Endodermal cell (in vitro differentiated cells): ENCODE measurements at places on chromosomes 3 and 15. TPM values are rescaled to one million over a fixed set of nuclear protein-coding genes. Genes with fewer than 3 reads are reported as not detected.

GRCh38 chr3:197874653-197875052, 75.3 kb upstream of the RPL35A start:
- DNase-seq: no peak

DNA sequence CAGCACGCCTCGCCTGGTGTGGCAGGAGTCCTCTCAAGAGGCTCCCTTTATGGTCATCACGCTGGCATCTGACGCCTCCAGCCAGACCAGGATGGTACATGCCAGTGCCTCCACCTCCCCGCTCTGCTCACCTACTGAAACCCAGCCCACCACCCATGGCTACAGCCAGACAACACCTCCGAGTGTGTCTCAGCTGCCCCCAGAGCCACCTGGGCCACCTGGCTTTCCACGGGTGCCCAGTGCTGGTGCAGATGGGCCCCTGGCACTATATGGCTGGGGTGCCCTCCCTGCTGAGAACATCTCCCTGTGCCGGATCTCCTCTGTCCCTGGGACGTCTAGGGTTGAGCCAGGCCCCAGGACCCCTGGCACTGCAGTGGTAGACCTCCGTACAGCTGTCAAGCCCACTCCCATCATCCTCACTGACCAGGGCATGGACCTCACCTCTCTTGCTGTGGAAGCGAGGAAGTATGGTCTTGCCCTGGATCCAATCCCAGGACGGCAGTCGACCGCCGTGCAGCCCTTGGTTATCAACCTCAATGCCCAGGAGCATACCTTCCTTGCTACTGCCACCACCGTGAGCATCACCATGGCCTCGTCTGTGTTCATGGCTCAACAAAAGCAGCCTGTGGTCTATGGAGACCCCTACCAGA, 19.9 kb upstream of the APEH start:
- DNase-seq: no peak

GRCh38 chr3:46367811-46368210, 2.9 kb upstream of the CCR5 start:
- no peak for DNase-seq

DNA sequence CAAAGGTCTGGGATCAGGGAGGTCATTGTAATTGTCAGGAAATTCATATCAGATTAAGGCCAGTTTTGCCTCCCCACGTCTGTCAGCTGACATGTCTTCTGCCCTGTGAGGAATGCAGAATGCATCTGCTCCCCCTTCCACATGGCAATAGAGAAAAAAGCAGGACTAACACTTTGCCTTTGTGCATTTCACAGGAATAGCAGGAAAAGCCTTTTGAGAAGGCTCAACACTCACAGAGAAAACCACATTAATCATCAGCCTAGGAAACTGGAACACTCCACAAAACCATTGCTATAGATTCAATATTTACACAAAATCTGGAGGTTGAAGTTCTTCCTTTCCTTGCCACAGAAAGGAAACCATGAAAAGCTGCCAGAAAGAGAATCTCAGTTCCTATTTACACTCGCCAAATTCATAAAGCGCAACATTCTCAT, 165.2 kb upstream of the HES1 start:
- no peak for DNase-seq

DNA sequence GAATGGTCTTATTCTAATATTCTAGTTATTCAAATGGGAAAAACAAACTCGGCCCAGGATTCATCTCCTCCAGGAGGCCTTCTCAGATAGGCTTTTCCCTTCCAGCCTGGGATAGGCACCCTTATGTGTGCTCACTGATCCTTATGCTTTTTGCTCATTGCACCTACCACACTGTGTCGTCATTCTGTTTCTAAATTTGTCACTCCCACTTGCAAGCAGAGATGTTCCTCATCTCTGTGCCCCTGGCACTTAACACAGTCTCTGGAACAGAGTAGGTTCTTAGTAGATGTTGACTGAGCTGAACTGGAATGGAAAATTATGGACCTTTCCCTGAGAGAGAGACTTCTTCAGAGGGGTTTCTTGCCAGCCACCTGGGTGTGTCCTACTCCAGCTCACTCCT, 18.7 kb upstream of the SPG11 start:
- no peak for DNase-seq

FBXL2 gene
- total RNA-seq: 15.3 to 18.2 TPM (median 15.6 TPM) in 3 replicates

LEO1 gene
- 25.3 to 26.5 TPM (median 26.3 TPM) in 3 replicates for total RNA-seq

FBXW12 gene
- 0.55 to 1.4 TPM (median 0.63 TPM) in 3 replicates for total RNA-seq

DNA sequence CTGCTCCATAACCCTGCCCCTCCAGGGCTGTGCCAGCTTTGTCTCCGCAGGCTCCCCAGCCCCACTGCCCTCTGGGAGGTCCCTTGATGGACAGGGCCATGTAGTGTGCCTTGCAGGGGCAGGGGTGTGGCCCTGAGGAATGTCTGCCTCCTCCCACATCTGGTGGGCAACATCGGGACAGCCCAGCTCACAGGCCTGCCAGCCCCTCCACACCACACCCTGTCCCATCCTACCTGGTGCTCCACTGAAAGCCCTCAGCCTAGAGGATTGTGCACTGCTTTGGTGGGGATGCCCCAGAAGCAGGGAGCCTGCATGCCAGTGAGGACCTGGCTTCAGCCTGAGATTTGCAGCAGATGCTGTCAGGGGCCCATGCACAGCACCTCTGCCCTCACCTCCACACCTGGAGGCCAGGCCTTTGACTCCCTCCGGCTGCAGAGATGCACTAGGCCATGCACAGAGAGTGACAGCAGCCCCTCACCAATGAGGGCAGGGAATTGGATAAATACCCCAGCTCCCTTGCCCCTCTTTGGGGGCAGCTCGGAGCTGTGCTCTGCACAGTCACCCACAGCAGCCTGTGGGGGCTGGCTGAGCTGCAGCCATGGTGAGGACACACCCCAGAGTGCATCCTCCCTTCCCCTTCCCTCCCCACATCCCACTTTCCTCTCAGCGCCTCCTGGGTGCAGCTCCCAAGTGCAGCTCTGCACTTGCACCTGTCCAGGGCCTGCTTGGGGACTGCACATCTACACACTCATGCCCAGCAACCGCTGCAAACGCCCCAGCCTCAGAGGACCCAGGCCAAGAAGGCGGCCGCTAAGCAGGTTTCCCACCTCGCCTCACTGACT, 2.7 kb downstream of the C3orf22 start:
- DNase-seq: peak; percentile 49

PLSCR1 gene
- 236 to 288 TPM (median 250 TPM) in 3 replicates for total RNA-seq

GRCh38 chr3:168162172-168162571, 66.4 kb upstream of the GOLIM4 start:
- no peak for DNase-seq

NANOGP8 gene
- total RNA-seq: 1.5 to 12.3 TPM (median 2.1 TPM) in 3 replicates

GRCh38 chr3:159751752-159752151, 236.9 kb upstream of the IL12A start:
- DNase-seq: no peak

CACNA2D3 gene
- total RNA-seq: 0.97 and 1.6 TPM in 2 replicates

GRCh38 chr15:27201425-27201824, 230.4 kb downstream of the GABRG3 start:
- DNase-seq: no peak

DNA sequence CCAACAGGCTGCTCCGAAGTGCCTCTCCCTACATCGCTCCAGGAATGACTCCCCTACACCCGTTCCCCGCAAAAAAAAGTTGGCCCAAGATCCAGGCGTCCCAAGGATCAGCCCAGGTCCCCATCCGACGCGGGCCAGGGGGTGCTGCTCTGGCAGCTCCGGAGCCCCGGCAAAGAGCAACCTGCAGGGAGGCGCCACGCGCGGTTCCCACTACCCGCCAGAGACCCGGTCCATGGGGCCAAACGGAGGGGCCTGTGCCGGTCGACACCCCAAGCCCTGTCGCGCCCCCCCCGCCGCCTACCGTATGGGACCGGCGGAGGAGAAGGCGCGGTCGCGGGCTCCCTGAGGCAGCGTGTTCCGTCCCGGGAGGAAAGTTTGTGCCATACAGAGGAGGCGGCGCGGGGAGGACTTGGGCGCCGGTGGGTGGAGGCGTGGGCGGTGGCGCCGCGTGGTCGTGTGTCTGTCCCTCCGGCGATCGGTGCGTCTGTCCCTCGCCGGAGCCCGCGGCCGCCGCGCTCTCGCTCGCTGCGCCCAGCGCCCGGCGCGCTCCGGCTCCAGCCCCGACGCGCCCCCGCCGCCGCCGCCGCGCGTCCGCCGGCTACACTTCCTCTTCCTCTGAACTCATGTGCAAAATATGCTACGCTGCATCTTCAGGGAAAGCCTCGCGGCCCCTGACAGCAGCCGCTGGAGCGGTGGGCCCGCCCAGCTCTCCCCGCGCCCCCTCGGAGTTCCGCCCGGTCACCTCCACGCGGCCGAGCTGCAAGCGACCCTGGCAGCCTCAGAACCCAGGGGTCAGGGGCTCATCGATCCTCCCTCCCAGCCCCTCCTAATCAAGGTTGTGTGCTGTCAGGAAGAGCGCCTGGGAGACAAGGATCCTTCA, at the start of gene RFTN1:
Gene RFTN1 (minus strand): TSS at position 559 of the 880 bp plus-strand sequence. CDS start 19,830 bp downstream, outside the sequence.
- peak; percentile 77 for DNase-seq

DNA sequence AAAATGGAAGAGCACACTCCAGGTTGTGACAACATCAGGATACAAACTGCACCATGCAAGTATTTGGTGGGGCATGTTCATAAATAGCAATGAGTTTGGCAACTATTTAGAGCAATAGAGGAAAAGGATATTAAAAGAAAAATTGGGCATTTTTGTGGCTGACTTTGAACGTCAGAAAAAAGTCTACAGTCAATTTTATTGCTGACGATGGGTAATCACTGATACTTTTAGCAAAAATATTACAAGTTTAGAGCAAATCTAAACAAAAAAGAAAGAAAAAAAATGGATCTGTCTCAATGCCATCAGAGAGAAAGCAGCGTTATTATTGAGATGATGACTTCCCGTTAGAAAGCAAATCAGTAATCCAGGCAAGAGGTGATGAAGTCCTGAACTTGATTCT, 65.2 kb downstream of the CGGBP1 start:
- DNase-seq: no peak

DNA sequence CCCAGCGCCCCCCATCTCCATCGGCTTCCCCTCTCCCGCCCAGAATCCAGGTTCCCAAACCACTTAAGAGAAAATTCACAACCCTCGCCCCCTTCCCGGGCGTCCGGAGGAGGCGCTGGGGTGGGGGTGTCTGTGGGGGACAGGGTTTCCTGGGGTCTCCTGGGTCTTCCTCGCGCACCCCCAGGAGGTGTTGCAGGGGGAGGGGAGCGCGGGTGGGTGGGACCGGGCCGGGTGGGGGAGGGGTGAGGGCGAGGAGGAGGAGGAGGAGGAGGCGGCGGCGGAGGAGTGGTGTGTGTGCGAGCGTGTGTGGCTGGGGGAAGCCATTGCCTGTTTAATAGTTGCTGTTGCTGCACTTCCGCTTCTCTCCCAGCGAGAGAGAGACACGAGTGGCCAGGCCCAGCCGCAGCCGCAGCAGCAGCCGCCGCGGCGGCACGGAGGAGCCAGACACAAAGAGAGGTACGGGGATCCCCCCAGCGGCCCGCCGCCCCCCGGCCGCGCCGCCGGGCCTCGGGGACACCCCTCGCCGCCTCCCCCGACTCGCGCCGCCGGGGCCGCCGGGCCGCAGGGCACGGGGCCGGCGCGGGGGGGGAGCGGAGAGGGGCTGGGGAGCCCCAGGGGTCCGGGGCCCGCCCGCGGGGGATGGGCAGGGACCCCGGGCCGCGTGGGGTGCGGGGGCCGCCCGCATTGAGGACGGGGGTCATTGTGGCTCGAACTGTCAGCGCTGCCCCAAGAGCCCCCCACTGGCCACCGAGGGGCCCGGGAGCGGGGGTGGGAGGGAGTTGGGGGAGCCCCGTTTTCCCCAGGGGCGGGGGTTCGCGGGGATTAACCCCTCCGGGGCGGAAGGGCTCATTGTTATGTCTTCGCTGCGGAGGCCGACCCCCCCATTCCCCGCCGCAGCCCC, at the start of gene UBE2E1:
Gene UBE2E1 (plus strand): TSS at position 323 of the 901 bp plus-strand sequence. CDS start 1,315 bp downstream, outside the sequence.
- DNase-seq: peak; percentile 86

MASP1 gene
- 0.09 to 2.1 TPM (median 0.88 TPM) in 3 replicates for total RNA-seq

GRCh38 chr3:60010781-60011180, 961.0 kb upstream of the CFAP20DC start:
- no peak for DNase-seq

ALDH1A2 gene
- total RNA-seq: 0.53 TPM in 1 of 3 replicates, not detected in the others

CDC25A gene
- total RNA-seq: 14.0 to 50.9 TPM (median 48.9 TPM) in 3 replicates

- DNase-seq: no peak
Observed at GRCh38 chr3:191962324-191962723, 501.4 kb downstream of the PYDC2 start.

- no peak for DNase-seq
Observed at GRCh38 chr3:78506061-78506460, 1261.7 kb downstream of the ROBO1 start.

DNA sequence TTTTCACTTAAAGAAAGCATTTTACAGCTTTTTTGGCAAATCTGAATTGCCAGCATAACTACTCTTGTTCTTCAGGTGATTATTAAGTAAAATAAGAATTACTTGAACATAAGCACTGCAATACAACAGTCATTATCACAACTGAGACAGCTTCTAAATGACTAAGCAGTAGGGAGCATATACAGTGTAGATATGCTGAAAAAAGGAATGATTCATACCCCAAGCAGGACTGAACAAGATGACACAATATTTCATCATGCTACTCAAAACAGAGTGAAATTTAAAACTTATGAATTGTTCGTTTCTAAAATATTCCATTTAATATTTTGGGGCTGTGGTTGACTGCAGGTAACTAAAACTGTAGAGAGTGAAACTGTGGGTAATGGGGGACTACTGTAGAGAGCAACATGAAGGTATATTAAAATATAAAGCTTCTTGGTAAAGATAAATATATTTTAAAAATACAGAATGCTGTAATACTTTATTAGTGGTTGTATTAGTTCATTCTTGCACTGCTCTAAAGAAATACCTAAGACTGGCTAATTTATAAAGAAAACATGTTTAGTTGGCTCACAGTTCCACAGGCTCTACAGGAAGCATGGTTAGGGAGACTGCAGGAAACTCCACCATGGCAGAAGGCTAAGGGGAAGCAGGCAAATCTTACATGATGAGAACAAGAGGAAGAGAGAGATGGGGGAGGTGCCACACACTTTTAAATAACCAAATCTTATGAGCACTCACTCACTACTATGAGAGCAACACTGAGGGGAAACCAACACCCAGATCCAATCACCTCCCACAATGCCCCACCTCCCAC, 84.8 kb downstream of the DCLK3 start:
- DNase-seq: no peak

DNA sequence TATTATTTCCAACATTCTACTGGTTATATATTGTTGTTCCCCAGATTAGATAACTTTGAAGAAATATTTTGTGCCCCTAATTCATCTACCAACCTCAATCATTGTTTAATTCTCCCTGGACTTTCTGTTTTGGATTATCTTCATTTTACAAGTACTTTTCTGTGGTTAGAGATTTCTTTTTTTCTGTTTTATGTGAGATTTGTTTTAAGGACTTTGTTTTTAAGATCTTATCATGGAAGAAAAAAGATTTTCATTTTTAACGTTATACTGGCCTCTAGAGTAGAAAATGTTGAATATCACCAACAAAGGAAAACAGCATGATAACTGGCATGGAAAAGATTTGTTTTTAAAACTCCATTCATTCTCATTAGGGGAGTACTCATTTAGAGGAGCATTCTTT, 210.9 kb upstream of the KCNMB2 start:
- DNase-seq: no peak
